ENCODE measurements at places on chromosomes 5 and 9. TPM values are rescaled to one million over a fixed set of nuclear protein-coding genes. Genes with fewer than 3 reads are reported as not detected.

GRCh38 chr9:16363073-16363781, 507.2 kb downstream of the BNC2 start:
- DNase-seq: no peak
- H3K27ac ChIP-seq: peak overlapping the region; percentile 66
- no peaks in the 10 kb centered on the region for H3K36me3 ChIP-seq
- peaks cover 6% of the 10 kb centered on the region for H3K27me3 ChIP-seq
- peaks cover 19% of the 10 kb centered on the region for H3K4me1 ChIP-seq
- H3K4me3 ChIP-seq: no peak overlapping the region

- no peak for DNase-seq
- H3K36me3 ChIP-seq: no peaks in the 10 kb centered on the region
- H3K4me3 ChIP-seq: no peak overlapping the region
- peaks cover 61% of the 10 kb centered on the region for H3K4me1 ChIP-seq
- no peaks in the 10 kb centered on the region for H3K27me3 ChIP-seq
Measured at GRCh38 chr9:89887286-89887685, 282.5 kb downstream of the GADD45G start.

DNA sequence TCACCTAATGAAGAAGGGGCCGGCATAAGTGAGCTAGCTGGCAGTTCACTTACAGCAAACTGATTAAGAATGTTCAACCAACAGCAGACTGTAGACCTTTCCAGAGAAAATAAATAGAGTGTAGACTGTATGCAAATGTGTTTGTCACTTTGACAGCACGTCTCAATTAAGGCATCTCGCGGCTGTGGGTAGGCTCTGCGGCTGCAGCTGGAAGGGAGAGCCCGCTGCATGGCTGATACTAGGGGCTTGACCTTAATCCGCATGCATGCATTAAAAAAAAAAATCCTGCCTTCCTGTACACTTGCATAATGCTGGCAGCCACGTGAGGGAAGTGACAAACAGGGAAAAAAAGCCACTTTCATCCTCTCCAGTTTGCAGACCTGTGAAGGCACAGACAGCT, 82.3 kb downstream of the CRB2 start:
- no peak for DNase-seq
- H3K27ac ChIP-seq: no peak overlapping the region
- no peak overlapping the region for H3K4me3 ChIP-seq
- no peaks in the 10 kb centered on the region for H3K27me3 ChIP-seq
- no peaks in the 10 kb centered on the region for H3K4me1 ChIP-seq

- H3K27ac ChIP-seq: no peak overlapping the region
- H3K4me3 ChIP-seq: no peak overlapping the region
- peaks cover 6% of the 10 kb centered on the region for H3K36me3 ChIP-seq
- no peak for DNase-seq
- peaks cover 27% of the 10 kb centered on the region for H3K4me1 ChIP-seq
Measured at GRCh38 chr5:64826541-64826940, 57.8 kb downstream of the CWC27 start.

NME5 gene
- total RNA-seq: 4.7 TPM

All from left ventricle myocardium inferior (tissue), 1 donor.